ENCODE measurements at places on chromosomes 5 and 9. TPM values are rescaled to one million over a fixed set of nuclear protein-coding genes. Genes with fewer than 3 reads are reported as not detected.

DNA sequence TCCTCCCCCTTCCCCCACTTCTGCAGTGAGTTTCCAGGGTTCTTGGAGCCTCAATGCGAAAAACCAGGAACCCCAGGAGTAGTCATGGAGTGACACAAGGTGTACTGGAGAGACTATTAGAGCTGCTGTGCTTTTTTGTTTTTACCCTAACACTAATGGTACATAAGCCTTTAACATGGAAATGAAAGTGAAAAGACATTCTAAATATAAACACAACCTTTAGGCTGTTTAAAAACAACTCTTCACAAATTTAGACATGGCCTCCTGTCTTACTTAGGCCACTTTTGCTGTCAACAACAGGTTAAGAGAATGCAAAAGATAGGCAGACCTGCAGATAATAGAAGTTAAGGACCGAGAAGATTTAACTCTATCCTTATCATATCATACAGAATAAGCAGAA, 232.2 kb downstream of the DENND1A start:
- DNase-seq = no peak

- peak; percentile 78 for DNase-seq
Observed at GRCh38 chr5:91381774-91382359, 1.2 kb downstream of the ARRDC3 start.

GRCh38 chr5:26610577-26610976, 427.8 kb downstream of the CDH9 start:
- no peak for DNase-seq

DNA sequence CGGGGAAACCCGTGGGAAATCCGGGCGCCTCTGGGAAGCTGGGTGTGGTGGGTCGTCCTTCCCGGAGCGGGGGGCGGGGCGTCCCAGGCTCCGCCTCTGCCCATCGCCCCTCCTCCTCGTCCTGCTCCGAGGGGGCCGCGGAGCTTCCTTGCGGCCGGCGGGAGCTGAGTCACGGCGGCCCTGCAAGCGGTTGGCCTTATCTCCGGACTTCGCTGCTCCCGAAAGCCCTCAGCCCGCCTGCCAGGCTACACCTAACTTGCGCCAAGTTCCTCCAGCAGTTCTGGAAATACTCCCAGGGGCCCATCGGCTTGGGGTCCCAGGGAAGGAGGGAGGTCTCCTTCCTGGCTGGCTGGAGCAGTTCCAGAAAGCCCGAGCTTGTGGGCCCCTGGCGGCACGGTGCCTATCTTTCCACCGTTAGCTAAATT, 54.1 kb upstream of the CDKN2AIPNL start:
- peak; percentile 58 for DNase-seq

DNA sequence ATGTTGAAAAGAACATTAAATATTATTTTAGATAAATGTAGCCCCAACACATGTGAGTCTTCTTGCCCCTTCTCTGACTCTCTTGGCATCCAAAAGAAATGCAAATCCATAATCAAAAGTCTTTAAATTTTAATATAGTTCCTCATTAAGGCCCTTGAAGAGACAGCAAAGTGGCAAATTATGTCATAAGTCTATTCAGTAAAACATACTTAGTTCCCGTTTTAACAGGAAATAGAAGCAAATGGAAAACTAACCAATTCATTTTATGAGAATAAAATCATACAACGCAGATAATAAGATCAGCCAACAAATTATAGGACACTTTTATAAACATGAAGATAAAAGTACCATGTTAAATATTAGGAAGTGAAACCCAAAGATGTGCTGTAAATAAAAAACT, 20.1 kb upstream of the IFNB1 start:
- no peak for DNase-seq

DNA sequence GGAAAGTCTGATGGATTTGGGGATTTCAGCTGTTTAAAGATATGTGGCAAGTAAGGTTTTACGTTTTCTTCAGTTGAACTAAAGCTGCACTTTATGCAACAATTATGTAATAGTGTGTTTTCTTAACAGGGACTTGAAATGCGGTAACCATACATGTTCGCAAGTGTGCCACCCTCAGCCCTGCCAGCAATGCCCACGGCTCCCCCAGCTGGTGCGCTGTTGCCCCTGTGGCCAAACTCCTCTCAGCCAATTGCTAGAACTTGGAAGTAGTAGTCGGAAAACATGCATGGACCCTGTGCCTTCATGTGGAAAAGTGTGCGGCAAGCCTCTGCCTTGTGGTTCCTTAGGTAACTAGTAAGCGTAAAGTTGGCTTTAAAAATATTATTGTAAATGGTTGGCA, 28.5 kb downstream of the NFX1 start:
- no peak for DNase-seq

- no peak for DNase-seq
Observed at GRCh38 chr9:38417003-38417945, 7.0 kb downstream of the IGFBPL1 start.

PDE6A gene
- polyA plus RNA-seq = 0.01 TPM

DNA sequence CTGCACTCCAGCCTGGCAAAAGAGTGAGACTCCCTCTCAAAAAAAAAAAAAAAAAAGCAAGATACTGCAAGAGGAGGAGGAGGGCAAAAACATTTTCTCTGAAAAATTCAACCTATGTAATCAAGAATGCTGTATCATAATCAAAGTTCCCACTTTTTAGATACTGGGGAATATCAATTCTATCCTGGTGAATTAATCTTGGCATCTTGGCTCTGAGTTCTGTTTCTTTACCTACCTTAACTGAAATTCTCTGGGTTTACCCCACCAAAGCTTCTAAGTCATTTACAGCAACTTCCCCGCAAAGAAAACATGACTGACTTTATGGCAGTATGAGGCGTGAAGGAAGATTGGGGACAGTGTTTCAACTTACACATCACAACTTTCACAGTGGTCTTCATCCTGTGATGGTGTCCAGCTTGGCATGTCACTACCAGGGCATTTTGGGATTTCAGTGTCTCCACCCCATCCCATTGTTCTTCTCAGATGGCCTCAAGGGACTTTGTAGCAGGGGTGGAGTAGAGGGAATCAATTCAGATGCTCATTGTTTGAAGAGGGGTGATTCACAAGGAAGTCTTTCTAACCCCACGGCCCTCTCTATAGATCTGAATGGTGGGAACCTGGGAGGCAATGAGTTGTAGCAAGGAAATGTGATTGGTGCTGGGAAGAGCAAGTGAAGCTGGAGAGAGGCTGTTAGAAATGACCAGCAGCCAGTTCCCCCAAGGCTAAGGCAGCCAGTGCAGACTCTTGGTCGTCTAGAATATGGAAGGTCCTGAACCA, 130.5 kb downstream of the SCAMP1 start:
- DNase-seq = no peak

ANKRD33B gene
- polyA plus RNA-seq = 0.31 TPM

TERT gene
- polyA plus RNA-seq = not detected

DNA sequence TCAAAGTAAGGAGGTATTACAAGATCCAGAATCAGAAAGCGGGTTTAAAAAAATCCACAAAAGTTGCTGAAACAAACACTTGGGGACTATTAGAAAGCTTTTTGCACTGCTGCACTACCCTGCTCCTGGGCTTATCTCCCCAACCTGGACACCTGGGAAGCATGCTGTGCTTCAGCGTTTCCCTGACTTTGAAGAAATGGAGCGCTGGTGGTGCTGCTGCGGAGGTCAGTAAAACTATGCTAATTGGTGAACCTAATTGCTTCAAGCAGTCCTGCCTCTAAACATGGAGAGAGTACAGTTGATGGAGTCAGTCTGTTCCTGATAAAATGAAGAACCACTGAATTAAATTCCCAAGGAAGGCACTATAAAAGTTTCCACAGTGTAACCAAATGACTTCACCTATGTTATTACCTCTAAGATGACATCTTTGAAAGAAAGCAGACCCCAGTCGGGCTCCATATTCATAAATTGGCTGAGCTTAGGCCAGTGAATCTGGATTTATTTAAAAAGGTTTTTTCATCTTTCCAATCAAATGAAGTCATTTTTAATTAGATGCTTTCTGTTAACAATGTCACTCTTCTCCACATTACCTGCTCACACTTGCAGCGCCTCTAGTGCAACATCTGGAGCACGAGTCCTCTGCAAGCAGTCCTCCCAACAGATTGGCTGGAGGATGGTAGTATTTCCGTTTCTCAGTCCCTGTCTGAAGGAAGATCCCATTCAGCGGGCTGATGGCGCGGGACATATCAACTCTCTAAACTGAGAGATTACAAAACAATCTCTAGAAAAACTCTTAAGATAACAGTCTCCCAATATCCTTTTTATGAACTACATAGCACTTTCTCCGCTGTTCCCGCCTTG, 11.5 kb downstream of the NR2F1-AS1 start:
- no peak for DNase-seq

DNA sequence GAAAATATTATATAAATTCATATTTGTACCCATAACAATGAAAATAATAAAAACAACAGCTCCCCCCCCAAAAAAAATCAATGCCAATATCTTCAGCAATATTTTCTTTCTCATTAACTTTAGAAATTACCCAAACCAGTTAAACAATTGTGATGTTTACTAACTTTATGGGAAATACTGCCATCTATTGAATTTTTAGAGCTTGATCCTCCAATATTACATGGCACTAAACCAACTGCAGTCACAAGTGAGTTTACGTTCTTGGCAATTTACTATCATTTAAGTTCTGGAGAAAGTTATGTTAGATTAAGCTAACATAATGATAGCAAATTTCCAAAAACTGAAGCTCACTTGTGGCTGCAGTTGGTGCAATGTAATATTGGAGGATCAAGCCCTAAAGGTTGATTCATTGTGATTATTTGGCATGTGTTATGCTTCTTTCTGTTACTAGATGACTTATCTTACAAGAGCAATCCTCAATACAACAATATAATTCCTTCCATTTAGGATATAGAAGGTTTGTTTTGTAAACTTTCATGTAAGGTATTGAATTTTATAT, 379.5 kb downstream of the CDH18 start:
- DNase-seq = no peak

SHISAL2B gene
- polyA plus RNA-seq = not detected

DNA sequence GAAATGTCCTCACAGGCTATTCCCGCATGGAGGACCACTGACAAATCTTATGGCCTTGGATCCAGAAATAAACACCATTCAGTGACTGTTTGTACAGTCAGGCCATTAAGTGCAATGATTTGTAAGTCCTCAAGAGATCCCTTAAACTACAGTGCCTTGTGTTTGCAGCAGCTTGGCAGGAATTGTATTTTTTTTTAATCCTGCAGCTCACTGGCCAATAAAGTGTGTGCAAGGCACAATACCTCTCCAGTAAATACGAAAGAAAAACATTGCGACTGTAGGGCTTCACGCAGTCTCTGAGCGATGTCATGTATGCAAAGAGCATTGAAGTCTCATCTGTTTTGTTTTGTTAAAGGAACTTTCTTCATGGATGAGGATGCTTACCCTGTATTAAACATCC, 74.2 kb upstream of the TUSC1 start:
- no peak for DNase-seq

PCDHB6 gene
- 0.02 TPM for polyA plus RNA-seq

AK6 gene
- 47.8 TPM for polyA plus RNA-seq

DNA sequence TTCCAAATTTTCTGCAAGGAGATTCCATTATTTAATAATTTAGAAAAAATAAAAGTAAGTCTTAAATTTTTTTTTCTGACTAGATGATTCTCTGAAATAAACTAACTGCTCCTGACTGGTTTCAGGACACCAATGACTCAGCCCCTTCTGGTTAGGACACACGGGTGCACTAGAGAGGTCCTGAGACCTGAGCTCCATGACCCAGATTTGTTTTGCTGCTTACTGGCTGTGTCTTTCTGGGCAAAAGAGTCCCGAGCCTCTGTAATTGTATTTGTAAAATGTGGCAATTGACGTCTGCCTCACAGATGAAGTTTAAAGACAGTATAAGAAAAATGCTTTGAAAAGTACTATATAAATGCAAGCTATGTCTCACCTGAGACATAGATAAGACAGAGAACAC, 89.1 kb downstream of the SLC24A2 start:
- no peak for DNase-seq

C5orf63 gene
- polyA plus RNA-seq = 3.7 TPM

- DNase-seq = peak; percentile 44
Observed at GRCh38 chr9:96331236-96331947, 29.4 kb upstream of the HSD17B3 start.

BNC2 gene
- polyA plus RNA-seq = 0.27 TPM

BAAT gene
- 0.04 TPM for polyA plus RNA-seq

GRCh38 chr9:95171001-95171400, 146.5 kb downstream of the FANCC start:
- DNase-seq = peak; percentile 55

MARCOL gene
- polyA plus RNA-seq = not detected

DNAH5 gene
- 1.1 TPM for polyA plus RNA-seq

DNA sequence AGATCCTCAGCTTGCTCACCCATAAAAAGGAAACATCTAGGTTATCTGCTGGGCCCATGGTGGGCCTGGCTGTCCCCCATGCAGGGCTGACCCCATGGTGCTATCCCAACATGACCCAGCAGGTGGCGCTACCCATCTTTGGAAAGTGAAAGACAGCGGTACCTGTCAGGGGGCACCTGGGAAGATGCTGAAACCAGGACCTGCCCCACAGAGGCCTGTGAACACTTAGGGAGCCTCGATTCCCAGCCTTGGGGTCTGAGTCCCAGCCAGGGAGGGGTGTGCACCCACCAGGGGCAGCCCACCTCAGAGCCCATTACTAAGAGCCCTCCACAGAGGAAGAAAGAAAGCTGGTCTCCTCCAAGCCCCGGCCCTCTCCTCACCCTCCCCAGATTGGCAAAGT, 46.6 kb upstream of the IPPK start:
- DNase-seq = no peak

DNA sequence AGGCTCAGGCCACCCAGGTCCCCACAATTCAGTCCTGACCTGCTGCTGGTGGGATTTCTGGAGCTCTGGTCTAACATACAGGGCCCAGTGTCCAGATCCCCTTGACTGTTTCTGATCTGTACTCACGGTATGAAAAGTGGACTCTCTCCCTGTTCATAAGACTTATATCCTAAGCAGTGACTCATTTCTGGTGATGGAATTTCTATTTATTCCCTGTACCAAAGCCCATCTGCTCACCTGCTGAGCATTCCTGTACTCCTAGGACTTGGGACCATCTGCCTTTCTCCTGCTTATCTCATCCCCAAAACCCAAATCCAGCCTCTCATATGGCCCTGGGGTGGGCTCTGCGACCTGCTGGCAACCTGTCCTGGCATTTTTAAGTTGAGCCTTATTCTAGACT, 86.6 kb downstream of the APBA1 start:
- no peak for DNase-seq

DNA sequence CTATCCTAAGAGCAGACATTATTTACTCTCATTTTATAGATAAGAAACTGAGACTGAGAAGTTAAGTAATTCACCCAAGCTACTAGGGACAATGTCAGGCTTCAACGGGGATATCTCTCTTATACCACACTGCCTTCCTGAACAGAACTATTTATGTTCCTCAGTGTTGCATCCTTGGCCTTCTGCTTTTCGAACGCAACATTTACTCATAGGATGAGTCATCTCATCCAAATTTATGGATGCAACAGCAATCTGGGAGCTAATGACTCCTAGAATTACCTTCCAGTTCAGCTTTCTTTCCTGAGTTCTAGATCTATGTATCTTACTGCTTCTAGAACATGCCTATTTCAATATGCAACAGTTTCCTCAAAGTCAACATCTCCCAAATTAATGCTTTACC, 103.6 kb upstream of the PAM start:
- DNase-seq = no peak

GRCh38 chr9:114123031-114123977, 24.2 kb upstream of the KIF12 start:
- DNase-seq = no peak

- DNase-seq = no peak
Observed at GRCh38 chr5:83562791-83563557, 91.4 kb downstream of the VCAN start.

All from foreskin keratinocyte (primary cell).